ENCODE measurements at places on chromosomes 3 and 15.

DNA sequence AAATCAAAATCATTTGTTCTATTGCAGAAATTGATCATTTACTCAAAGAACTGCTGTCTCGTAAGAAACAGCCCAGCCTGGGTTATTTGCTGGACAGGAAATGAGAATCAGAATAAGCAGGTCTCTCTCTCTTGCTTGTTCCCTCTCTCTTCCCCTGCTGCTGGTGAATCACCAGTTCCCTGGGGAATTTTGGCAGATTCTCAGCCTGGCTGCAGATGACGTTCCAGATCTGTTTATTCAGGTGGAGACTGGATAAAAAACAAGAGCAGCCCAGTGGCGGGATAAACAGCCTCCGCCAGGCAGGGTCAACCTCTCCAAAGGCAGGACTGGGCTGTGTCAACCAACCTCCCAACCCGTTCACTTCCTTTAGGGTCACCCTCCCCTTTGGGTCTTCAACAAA is 72.1 kb downstream of the LRIG1 start:
- DNase-seq: no peak

DNA sequence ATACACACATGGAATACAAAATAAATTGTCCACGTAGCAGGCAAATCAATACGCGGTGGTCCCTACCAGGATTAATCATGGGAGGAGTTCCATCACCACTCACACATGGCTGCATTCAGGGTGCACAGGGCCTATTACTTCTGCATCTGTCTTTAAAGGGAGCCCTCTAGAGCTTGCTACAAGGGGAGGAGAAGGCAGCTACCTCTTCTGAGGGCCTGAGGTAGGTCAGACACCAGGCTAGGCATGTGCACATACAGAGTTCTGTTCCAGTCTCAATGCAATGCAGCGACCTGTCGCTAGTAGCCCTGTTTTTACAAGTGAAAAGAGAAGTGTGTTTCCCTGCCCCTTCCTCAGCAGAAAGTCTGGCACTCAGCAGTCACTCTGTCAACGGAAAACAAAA is 102.7 kb downstream of the ROBO2 start:
- DNase-seq: no peak

DNA sequence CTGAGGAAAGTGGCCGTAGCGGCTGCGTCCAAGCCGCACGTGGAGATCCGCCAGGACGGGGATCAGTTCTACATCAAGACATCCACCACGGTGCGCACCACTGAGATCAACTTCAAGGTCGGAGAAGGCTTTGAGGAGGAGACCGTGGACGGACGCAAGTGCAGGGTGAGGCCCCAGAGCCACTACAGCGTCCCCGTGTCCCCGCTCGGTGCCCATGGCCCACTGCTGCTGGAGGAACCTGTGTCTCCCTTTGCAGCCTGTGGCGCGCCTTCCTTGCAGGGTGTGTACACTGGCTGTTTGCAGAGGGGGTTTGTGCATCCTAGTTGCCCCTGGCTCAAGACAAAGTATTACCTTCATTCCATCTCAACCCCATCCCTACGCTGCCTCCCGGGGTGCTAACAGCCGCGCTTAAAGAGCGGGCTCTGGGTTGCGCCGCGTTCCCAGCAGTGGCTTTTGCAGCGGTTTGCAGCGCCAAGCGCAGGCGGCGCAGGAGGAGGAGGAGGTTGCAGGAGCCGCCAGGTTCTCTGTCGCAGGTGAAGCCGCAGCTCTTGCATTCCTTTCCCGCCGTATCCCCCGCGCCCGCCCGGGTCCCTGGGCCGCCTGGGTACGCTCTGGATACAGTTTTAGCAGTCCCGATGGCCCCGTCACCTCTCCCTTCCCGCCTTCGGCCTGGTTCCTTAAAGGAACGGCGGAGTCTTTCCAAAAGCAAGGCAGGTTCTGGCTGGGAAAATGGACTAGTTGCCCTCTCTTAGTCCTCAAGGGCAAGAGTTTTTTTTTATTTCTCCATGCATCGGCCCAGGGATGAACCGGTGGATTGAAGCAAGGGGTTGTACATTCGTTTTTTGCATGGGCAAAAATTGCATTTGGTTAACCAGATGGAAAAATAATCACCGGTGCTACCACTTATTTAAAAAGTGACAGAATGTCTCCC is 1.2 kb downstream of the CRABP1 start:
- no peak for DNase-seq

- DNase-seq: peak; percentile 49
Observed at GRCh38 chr15:94229591-94230369, 1.6 kb upstream of the MCTP2 start.

DNA sequence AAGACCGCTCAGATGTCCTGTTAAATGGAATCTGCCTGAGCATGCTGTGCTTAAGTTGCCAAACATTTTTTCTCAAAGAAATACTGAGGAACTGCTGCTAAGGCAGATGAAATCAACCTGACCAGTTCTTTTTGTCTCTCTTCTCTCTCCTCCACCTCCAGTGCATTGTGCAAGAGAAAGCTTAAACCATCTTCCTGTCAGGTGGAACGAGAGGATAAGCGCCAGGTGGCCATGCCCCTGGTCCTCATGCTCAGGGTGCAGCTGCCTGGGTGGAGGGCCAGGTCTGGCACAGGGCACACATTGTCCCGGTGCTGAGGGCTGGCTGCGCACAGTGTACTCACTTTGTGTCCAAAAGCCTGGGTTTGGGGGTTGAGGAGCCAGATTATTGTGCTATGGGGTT is 176.2 kb upstream of the TP63 start:
- no peak for DNase-seq

GRCh38 chr15:31314380-31314779 is 12.3 kb upstream of the KLF13 start:
- DNase-seq: no peak

DNA sequence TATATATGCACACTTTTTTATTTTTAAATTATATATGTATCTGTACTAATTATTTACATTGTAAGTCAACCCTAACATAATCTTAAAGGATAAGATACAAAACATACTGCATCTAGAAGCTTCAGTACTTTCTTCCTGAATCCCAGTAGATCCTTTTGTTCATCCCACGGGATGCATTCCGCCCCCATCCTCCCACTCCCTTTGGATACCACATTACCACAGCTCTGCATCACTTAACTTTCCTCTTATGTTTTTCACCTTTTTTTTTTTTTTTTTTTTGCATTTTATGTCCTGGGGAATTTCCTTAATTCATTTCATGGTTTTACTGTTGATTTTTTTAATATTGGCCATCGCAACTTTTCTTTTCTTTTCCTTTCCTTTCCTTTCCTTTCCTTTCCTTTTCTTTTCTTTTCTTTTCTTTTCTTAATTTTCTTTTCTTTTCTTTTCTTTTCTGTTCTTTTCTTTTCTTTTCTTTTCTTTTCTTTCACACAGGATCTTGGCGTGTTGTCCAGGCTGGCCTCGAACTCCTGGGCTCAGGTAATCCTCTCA is 3.0 kb downstream of the OPA1 start:
- no peak for DNase-seq
